ENCODE measurements at places on chromosomes 4 and X.
A peak's percentile ranks its signal among the peaks of the same experiment; 100 is the strongest.

GRCh38 chr4:167622481-167623240 lies 388.4 kb upstream of the SPOCK3 start:
- peak; percentile 0 for DNase-seq

DNA sequence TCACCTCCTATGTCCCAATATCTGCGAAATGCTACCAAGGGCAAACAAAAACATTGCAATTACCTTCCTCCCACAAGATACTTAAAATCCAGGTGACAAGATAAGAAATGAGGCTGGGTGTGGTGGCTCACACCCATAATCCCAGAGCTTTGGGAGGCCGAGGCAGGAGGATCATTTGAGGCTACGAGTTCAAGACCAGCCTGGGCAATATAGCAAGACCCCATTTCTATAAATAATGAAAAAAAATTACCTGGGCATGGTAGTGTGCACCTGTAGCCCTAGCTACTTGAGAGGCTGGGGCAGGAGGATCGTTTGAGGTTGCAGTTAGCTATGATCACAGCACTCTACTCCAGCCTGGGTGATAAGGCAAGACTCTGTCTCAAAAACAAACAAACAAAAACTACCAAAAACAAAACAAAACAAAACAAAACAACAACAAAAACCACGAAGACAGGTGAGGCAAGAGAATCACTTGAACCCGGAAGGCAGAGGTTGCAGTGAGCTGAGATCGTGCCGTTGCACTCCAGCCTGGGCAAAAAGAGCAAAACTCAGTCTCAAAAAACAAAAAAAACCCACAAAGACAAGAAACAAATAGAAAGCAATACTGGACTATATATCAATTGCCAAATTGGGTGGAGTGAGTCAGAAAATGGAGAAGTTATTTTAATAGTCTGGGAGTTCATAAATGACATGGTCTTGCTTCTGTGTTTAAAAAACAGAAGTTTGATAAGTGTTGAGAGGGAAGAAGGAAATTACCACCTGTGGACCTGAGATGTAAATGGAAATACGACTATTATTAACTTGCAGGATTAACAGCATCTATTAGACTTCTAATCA lies 176.5 kb downstream of the FBXW7 start:
- DNase-seq = no peak

DNA sequence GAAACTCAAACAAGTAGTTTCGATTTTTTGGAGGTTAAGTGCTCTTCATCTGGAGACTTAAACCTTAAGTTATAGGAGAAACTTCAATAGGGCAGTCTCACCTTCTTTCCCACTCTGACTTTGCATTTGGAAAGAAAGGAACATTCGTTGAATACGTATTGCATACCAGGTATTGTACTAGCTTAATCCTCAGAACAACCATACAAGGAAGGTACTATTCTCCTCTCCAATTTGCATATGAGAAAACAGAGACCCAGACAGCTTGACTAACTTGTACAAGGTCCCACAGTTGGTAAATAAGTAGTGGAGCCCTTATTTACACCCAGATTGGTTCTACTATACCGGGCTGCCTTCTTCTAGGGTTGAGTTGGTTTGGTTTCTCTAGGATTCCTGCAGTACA lies 32.6 kb downstream of the AMOT start:
- no peak for DNase-seq

GRCh38 chrX:375181-376036 lies 11.3 kb downstream of the PPP2R3B start:
- no peak for DNase-seq

- no peak for DNase-seq
These were observed 7.0 kb upstream of the NKX1-1 start for GRCh38 chr4:1413204-1413663.

- DNase-seq = no peak
These were observed 210.7 kb downstream of the PRR32 start for GRCh38 chrX:127030016-127030748.

All from stimulated activated CD4-positive, alpha-beta T cell treated with anti-CD3 and anti-CD28 coated beads, Interleukin-1b, Interleukin-23, amount 100 ng/mL, for 1 hour (primary cell).